Mesangial cell (primary cell): ENCODE measurements at places on chromosomes 13 and 19. TPM values are rescaled to one million over a fixed set of nuclear protein-coding genes. Genes with fewer than 3 reads are reported as not detected.

SPACA6 gene
- total RNA-seq = 8.1 and 13.1 TPM in 2 replicates

ZNF528 gene
- 1.8 and 5.2 TPM in 2 replicates for total RNA-seq

CLEC17A gene
- total RNA-seq = not detected in 2 replicates

FAM216B gene
- not detected in 2 replicates for total RNA-seq

SLC6A16 gene
- under 0.01 and 0.13 TPM in 2 replicates for total RNA-seq

TGFBR3L gene
- total RNA-seq = 1.8 and 4.4 TPM in 2 replicates

ZNF429 gene
- total RNA-seq = 2.8 and 4.3 TPM in 2 replicates

PRR36 gene
- total RNA-seq = 0.65 and 1.0 TPM in 2 replicates

LGALS7B gene
- total RNA-seq = 3.5 TPM in 1 of 2 replicates, not detected in the other

JAK3 gene
- total RNA-seq = 2.0 and 9.1 TPM in 2 replicates

NKPD1 gene
- under 0.01 and 0.25 TPM in 2 replicates for total RNA-seq
